MM.1S (cell line): ENCODE measurements at places on chromosomes 13 and 19.
A peak's percentile ranks its signal among the peaks of the same experiment; 100 is the strongest.

- peak; percentile 51 for DNase-seq
These were observed 4.1 kb upstream of the CD79A start for GRCh38 chr19:41872775-41873647.

DNA sequence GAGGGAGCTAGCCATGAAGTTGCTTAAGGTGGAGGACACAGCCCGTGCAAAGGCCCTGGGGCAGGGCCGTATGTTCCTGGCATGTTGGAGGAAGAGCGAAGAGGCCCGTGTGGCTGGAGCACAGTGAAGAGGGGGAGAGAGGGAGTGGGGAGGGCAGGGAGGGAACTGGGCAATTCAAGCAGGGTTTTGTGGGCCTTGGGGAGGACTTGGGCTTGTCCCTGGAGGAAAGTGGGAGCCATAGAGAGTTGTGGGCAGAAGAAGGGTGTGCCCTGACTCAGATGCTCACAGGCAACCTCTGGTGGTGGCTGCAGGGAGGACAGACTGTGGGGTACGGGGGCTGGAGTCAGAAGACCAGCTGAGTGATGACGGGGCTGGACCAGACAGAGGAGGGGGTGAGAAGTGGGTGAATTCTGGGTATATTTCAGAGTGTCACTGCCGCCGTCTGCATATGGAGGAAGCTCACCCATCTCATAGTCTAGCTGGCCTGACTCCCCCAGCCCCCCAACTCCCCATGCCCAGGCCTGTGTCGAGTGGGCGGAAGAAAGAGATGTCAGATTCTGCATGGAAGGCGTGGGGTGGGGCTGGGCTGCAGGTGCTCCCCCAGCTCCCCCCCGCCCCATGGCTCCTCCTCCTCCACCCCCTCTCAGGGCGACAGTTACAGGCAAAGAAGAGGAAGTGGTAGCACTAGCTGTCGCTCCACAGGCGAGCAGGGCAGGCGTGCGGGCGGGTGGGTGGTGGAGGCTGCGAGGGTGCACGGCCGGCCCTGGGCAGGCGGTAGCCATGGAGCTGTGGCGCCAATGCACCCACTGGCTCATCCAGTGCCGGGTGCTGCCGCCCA lies at the start of gene VAV1:
VAV1 (plus strand) TSS at position 681 of the 838 bp plus-strand sequence; CDS start at position 781, 100 bp downstream.
- DNase-seq = peak; percentile 92

DNA sequence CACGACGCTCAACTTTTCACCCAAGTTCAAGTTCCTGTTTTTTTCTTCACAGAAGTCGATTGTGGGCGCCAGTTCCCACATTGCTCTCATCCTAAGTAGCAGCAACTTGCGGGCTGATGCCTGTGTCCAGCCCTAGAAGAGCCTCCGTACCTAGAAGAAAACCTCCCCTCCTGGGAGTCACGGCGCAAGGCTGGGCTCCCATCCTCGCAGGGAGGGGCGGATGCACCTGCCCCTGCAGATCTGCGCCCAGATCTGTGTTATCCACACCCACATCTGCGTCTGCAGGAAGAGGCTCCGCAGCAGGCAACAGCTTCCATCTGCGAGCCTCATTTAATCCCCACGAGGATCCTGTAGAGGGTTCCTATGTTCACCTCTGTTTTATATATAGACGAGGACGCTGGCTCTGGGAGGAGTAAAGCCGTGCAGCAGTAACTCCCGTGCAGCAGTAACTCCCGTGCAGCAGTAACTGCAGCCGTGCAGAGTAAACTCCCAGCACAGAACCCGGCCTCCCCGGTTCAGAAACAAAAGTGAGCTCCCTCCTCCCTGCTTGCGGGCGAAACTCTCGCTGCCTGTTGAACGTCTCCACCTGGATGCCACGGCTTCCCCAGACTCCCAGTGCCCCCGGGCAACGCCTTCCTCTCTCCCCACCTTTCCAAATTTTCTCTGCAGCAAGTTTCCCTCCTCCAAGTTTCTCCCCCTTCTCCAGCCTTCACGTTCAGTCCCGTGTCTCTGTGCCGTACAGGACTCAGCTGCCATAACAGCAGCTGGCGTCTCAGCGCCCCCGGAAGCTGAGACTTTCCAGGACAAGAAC lies 23.5 kb upstream of the LAIR1 start:
- DNase-seq = peak; percentile 89

GRCh38 chr19:53903055-53903680 lies 5.9 kb upstream of the CACNG7 start:
- DNase-seq = peak; percentile 37

- DNase-seq = peak; percentile 51
These were observed at the start of gene DACH1 for GRCh38 chr13:71867131-71867814. Gene DACH1, minus strand, starts transcription at chr13:71867204.

GRCh38 chr19:4700693-4700970 lies 23.0 kb downstream of the DPP9 start:
- DNase-seq = no peak

- no peak for DNase-seq
These were observed 173.5 kb downstream of the DNAJC15 start for GRCh38 chr13:43196750-43197370.

GRCh38 chr13:53121131-53121773 lies 92.6 kb downstream of the OLFM4 start:
- no peak for DNase-seq

- DNase-seq = no peak
These were observed 3.4 kb upstream of the POLD1 start for GRCh38 chr19:50380751-50381151.

DNA sequence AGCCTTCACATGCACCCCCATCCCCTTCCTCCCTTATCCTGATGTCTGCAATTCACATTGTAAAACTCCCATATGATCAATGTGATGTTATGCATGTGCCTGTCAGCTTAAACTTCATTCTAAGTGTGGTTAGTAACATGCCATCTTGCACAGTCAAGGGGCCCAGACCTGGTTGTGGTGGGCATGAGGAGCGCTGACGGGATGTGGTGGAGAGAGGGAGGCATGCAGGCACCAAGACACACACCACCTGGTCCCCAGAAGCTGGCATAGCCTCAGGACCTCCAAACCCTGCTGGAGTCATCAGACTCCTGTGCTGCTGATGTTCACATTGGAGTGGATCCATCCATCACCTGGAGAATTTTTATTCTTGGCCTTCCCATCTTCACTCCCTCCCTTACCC lies 90.5 kb upstream of the ABCC4 start:
- no peak for DNase-seq

DNA sequence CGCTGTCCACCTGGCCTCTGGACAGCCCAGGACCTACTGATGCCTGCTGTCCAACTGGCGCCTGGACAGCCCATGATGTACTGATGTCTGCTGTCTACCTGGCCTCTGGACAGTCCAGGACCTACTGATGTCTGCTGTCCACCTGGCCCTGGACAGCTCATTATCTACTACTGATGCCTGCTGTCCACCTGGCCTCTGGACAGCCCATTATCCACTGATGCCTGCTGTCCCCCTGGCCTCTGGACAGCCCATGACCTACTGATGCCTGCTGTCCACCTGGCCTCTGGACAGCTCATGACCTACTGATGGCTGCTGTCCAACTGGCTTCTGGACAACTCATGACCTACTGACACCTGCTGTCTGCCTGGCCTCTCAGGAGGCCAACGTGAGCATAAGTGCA lies 208.1 kb downstream of the TEX29 start:
- DNase-seq = no peak

DNA sequence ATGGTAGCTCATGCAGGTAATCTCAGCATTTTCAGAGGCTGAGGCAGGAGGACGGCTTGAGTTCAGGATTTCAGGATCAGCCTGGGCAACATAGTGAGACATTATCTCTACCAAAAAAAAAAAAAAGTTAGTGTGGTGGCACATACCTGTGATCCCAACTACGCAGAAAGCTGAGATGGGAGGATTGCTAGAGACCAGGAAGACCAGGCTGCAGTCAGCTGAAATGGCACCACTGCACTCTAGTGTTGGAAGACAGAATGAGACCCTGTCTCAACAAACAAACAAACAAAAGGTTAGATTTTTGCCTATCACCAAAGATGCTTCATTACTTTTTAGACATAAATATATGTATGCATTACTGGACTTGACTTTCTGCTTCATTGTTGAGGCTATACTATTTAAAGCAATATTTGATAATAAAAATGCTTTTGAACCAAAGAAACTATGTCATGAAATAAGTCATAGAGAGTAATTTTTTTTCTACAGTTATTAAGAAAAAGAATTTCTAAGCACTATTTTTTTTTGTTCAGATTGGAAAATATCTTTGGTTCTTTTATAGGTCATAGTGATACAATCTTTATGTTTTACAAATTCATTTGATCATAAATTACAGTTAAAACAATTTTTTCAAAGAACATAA lies 1180.1 kb upstream of the ATXN8OS start:
- DNase-seq = peak; percentile 16

- no peak for DNase-seq
These were observed 654.9 kb downstream of the FGF9 start for GRCh38 chr13:22325761-22326160.

- no peak for DNase-seq
These were observed 90.4 kb downstream of the TBC1D4 start for GRCh38 chr13:75391432-75392100.

GRCh38 chr13:50208826-50209335 lies 193.6 kb downstream of the KCNRG start:
- no peak for DNase-seq

DNA sequence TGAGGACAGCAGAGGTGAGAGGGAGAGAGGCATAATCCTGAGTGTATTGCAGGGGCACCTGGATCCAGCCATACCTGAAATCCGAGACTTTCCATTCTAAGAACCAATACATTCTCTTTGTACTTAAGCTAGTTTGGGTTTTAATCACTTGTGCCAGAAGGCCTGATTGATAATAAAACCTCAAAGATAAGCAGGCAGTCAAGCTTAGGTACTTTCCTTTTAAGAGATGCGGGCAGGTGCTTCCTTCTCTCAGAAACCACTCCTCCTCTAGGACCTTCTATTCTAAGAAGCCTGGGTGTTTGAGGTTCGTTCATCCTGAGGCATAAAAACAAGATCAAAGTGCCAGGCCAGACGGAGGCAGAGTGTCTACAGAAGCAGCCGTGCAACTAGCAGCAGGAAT lies 22.2 kb downstream of the FAM187B start:
- peak; percentile 96 for DNase-seq

DNA sequence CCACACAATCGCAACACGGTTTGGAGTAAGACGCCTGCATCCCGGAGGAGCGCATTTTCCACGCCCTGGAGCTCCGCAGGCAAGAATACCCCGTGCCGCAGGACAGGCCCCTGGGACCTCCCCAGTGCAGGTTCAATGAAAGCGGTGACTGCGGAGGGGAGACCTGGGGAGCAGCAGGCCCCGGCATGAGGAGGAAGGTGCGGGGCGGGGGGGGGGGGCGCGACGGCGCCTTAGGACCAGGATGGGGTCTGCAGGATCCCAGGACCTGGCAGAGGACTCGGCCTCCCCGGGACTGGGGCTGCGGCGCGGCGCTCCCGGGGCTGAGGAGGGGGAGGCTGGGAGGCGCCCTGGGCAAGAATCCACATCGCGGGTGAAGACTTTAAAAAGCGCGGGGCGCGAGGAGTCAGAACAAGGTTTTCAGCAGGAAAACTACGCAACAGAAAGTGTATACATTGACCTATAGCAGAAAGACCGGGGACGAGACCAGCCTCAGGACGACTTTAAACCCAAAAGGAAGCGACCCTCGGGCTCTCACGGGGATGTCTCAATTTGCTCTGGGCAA lies 432 bp downstream of the ZNF611 start:
- DNase-seq = no peak

DNA sequence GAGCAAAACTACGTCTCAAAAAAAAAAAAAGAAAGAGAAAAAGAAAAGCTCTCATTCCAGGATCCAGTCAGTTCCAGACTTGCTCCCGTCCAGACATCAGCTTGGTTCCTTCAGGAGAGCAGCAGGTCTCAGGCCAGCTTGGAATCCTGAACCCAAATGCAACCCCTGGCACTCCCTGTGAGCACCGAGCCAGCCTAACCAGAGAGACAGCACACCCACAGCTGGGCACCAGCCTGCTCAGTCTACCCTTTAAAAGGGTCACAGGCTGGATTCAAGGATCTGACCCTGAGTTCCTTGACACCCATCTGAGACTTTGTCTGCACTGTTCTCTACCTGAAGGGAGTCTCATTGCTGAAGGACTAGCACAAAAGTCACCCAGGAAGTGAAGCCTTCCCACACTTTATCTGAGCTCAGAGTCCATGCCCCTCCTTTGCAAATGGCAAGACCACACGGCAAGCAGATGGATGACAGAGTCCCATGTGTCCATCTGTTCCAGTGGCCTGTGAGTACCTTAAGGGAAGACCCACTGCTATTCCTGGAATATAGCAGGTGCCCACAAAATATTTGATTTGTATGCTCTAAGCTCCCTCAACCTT lies 1.4 kb downstream of the PEPD start:
- DNase-seq = no peak

GRCh38 chr13:74444864-74445479 lies 310.8 kb upstream of the KLF12 start:
- no peak for DNase-seq

GRCh38 chr19:42095814-42096230 lies 19.9 kb downstream of the ZNF574 start:
- DNase-seq = no peak

GRCh38 chr13:32504263-32504662 lies 34.3 kb downstream of the N4BP2L2 start:
- DNase-seq = no peak

DNA sequence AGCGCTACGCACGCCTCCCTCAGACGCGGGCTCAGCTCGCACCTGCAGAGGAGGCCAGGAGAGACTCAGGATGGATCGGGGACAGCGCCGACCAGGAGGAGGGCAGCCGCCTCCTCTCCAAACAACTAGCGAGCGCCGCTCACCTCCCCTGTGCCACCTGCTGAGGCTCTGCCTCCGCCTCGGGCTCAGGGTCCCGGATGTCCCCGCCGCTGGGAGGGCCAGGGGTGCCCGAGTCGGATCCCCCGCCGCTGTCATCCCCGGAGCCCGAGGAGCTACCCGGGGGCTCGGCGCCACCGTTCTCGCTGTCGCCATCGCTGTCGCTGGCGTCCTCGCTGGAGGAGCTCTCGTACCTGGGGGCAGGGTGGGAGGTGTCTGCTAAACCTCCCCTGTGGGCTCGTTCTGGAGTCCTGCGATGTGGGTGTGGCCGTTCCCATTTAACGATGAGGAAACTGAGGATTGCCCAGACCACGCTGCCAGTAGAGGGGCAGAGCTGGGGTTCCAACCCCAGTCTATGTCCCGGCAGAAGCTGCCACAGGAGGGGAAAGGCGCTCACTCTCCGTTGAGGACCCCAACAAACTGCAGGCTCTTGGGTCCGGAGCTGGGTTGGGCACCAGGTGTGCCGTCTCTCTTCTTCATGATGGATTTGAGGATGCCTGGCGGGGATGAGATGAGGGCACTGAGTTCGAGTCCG lies 9.2 kb downstream of the KANK3 start:
- DNase-seq = no peak
